ENCODE measurements at places on chromosomes 6 and 20.

- no peak overlapping the region for H3K4me3 ChIP-seq
- H3K27ac ChIP-seq: no peak overlapping the region
- DNase-seq: no peak
These were observed 190.9 kb upstream of the SUPT3H start for GRCh38 chr6:45568626-45569025.

DNA sequence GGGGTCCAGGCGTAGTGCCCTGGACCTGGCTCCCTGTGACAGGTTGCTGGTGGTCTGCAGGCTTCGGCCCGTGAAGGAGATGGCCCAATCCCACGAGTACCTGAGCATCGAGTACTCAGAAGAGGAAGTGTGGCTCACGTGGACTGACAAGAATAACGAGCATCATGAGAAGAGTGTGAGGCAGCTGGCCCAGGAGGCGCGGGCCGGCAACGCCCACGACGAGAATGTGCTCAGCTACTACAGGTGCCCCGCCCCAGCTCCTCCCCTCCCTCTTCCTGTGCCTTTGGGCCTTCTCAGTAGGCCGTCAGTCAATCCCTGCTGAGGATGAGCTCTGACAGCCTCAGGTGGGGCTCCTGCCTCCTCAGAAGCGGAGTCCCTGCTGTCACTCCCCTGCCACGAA, 42.6 kb downstream of the UQCC2 start:
- H3K27me3 ChIP-seq: no peaks in the 10 kb centered on the region
- DNase-seq: no peak
- no peaks in the 10 kb centered on the region for H3K4me1 ChIP-seq
- H3K36me3 ChIP-seq: peaks cover 27% of the 10 kb centered on the region
- H3K4me3 ChIP-seq: no peak overlapping the region
- no peak overlapping the region for H3K27ac ChIP-seq

GRCh38 chr20:21090721-21091120, 15.4 kb downstream of the LINC00237 start:
- no peaks in the 10 kb centered on the region for H3K4me1 ChIP-seq
- no peak for DNase-seq
- H3K4me3 ChIP-seq: no peak overlapping the region

- no peak overlapping the region for H3K27ac ChIP-seq
- H3K36me3 ChIP-seq: no peaks in the 10 kb centered on the region
- DNase-seq: no peak
- H3K27me3 ChIP-seq: no peaks in the 10 kb centered on the region
- no peak overlapping the region for H3K4me3 ChIP-seq
These were observed 23.7 kb downstream of the TRAM2 start for GRCh38 chr6:52553158-52553557.

- no peak for DNase-seq
- no peaks in the 10 kb centered on the region for H3K36me3 ChIP-seq
- no peaks in the 10 kb centered on the region for H3K27me3 ChIP-seq
- no peaks in the 10 kb centered on the region for H3K4me1 ChIP-seq
- H3K27ac ChIP-seq: no peak overlapping the region
- no peak overlapping the region for H3K4me3 ChIP-seq
These were observed 23.0 kb upstream of the RBPJL start for GRCh38 chr20:45283551-45284057.

DNA sequence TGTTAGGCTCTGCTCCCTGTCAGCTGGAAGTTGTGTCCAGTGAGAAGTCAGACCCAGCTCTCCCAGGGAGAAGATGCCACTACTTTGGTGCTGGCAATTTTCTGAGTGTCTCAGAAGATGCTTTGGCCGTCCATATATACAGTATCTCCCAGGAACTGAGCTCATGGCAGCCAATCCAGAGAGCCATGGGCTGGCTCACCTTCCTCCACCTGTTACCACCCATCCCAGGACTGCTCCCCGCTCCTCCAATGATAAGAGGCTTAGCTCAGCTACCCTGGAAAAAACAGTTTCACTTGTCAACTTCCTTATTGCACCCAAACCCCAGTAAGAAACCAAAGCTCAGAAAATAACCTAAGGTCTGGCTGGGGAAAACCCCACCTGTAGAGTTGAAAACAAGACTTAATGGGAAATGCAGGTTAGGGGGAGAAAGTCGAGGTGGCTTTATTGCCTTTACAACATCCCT, at the start of gene BNIP5:
TSS of gene BNIP5 (minus strand) at position 110 of the 463 bp plus-strand sequence. CDS start 6,198 bp downstream, outside the sequence.
- no peak within 1 kb of the TSS for H3K27ac ChIP-seq
- H3K27me3 ChIP-seq: no peaks in the 10 kb centered on the region
- DNase-seq: no peak
- no peaks in the 10 kb centered on the region for H3K4me1 ChIP-seq

DNA sequence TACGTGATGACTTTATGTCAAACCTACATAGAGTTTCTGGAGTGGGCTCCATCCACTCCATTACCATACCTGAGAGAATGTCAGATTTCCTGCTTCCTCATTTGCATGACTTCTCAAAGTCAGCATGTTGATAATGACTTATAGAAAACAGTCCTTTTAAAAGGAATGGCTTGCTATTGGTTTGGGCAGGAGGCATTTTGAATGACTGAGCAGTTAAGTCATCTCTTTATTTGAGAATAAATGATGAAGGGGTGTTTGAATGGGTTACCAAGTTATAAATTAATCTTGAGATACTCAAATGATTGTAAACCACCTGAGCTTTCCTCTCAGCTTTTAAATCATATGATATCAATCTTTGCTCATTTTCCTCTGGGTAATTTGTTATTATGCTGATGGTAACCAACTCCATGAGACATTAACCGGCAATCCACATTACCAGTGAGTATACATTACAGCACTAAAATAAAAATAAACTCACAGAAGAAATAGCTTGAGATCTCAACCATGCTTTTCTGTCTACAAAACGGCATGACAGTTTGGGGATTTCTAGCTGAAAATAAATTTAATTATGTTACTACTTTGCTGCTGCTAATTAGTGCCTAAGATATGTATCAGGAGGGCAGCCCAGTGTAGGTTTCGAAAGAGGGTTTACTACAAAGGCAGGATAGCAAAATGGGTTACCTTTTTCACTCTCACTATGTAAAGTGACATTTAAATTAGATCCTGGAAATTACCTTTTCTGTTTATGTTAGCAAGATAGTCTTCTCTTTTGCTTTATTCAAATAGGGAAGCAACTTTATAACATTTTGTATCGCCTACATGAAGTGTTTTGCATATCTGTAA, 78.8 kb downstream of the RPS12 start:
- H3K4me3 ChIP-seq: no peak overlapping the region
- no peaks in the 10 kb centered on the region for H3K27me3 ChIP-seq
- H3K4me1 ChIP-seq: no peaks in the 10 kb centered on the region

GRCh38 chr20:58787211-58788005, 63.3 kb downstream of the GNAS-AS1 start:
- DNase-seq: no peak
- H3K4me1 ChIP-seq: no peaks in the 10 kb centered on the region
- no peak overlapping the region for H3K27ac ChIP-seq

- no peak for DNase-seq
- no peak overlapping the region for H3K27ac ChIP-seq
- no peaks in the 10 kb centered on the region for H3K36me3 ChIP-seq
- H3K4me3 ChIP-seq: no peak overlapping the region
These were observed 71.4 kb upstream of the TCF21 start for GRCh38 chr6:133817460-133818047.

DNA sequence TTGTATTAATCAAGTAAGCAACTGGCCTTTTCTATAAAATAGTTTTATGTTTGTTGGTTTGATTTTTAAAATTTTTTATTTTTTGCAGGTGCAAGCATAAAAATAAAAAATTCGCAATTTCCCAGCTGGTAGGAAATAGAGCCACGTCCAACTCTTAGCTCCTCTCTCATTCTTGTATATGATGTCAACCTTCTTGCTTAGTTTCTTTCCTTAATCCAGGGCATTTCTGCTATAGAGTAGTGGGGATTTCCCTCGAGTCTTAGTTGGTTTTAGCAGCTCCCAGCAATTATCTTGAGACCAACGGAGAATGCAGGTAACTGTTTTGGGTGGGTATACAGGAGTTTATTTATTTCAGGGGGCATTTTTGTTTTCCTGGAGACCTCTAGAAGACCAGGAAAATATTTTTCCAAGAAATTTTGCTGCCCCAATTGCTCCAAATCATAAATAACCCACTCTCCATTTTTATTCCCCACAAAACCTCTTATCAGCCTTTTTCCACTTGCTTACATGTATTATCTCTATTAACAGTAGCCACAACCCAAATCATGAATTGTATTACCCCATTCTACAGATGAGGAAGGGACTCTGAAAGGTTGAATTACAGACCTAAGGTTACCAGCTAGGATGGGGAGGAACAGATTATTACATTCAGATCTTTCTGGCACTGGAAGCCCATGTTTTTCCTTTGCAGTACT, 18.4 kb downstream of the PHACTR2 start:
- H3K27ac ChIP-seq: peak overlapping the region; percentile 47
- peaks cover 34% of the 10 kb centered on the region for H3K4me1 ChIP-seq
- no peaks in the 10 kb centered on the region for H3K36me3 ChIP-seq
- no peaks in the 10 kb centered on the region for H3K27me3 ChIP-seq
- no peak overlapping the region for H3K4me3 ChIP-seq

DNA sequence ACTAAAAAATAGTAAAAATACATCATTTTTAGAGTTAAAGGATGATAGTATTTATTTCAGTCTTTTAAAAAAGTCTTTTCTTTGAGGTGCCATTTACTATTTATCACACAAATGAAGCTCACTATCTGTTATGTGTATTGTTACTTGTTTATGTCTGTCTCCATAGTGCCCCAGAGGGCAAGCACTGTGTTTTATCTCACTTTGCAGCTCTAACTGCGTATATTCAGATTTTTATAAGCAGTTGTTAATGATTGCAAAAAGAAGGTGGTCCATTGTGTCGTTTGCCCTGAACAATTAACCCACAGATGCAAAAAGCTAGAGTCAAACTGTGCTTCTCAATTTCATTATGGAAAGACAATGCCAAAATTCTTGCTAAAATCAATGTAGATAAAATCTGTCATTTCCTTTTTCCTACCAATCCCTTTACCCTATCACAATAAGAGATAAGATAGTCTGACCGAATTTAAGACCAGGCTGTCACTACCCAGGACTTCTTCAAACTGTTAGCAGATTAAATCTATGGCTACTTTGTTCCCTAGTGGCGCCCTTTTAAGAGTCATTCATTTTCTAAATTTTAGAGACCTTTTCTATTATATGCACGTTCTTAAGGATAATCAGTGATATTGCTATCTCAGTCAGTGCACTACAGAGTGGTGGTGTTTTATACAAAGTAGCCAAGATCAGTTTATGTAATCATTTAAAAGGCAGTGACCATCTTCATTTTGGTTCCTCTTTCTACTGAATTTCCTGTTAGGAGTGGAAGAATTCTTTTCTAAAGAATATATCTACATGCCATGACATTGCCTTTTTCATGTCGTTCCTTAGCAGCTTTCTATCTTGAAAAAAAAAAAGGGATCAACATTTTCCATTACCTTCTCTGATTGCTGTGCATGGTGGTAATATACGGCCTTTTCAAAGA, 133.1 kb upstream of the PRDM1 start:
- no peak overlapping the region for H3K27ac ChIP-seq
- no peak for DNase-seq
- no peaks in the 10 kb centered on the region for H3K27me3 ChIP-seq
- no peaks in the 10 kb centered on the region for H3K4me1 ChIP-seq

GRCh38 chr6:53476964-53477363, 67.9 kb downstream of the GCLC start:
- DNase-seq: no peak
- no peak overlapping the region for H3K4me3 ChIP-seq
- H3K36me3 ChIP-seq: no peaks in the 10 kb centered on the region
- no peak overlapping the region for H3K27ac ChIP-seq
- H3K4me1 ChIP-seq: no peaks in the 10 kb centered on the region

DNA sequence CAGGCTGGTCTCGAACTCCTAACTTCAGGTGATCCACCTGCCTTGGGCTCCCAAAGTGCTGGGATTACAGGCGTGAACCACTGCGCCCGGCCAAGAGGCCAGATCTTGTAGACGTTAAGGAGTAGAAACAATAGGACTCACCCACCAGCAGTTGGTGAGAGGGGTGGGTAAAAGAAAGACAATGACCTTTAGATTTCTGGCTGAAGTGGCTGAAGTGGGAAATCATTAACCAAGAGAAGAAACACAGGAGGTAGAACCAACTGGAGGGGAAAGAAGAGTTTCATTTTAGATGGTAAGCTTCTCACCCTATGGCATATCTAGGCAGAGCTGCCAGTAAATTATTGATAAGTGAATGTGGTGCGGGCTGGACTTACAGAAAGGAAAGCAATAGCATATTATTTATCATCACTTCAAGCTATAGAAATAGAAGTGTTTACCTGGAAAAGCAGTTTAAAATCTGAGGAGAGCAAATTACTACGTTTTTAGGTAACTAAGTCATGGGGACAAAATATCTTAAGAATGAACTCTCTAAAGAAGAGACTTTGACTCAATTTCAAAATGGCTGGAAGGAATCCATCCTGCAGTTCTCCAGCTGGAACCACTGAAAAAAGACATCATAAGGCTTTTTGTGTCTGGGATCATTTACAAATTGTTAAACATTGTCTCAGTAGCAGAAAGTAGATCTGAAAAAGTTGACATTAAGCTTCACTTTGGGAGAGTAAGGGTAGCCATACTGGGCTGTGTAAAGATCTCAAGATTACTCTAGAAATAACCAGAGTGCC, 109.6 kb downstream of the ALDH8A1 start:
- H3K27ac ChIP-seq: no peak overlapping the region
- H3K36me3 ChIP-seq: no peaks in the 10 kb centered on the region
- no peaks in the 10 kb centered on the region for H3K4me1 ChIP-seq
- DNase-seq: no peak
- no peaks in the 10 kb centered on the region for H3K27me3 ChIP-seq

DNA sequence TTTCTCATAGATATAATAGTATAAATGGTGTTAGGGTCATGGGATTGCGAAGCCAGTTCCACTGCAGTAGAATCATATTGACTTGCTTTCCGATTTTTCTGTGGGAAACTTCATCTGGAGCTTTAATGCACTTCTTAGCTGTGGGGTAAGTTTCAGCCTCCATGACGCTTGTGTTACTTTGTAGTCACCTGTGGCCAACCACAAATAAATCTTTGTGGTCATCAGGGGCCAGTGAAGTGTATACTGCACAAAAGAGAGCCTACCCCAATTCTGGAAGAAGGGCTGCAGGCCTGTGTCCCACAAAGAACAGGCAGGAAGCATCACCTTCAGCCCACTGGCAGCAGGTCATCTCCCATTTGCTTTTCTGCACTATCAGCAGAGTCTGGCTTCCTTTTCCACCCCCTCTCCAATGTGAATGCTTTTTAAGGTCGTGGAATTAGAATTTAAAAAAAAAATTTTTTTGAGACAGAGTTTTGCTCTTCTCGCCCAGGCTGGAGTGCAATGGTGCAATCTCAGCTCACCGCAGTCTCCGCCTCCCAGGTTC, 32.0 kb downstream of the MTHFD1L start:
- no peak overlapping the region for H3K4me3 ChIP-seq
- peaks cover 38% of the 10 kb centered on the region for H3K4me1 ChIP-seq
- no peak for DNase-seq
- no peak overlapping the region for H3K27ac ChIP-seq
- peaks cover 10% of the 10 kb centered on the region for H3K36me3 ChIP-seq

DNA sequence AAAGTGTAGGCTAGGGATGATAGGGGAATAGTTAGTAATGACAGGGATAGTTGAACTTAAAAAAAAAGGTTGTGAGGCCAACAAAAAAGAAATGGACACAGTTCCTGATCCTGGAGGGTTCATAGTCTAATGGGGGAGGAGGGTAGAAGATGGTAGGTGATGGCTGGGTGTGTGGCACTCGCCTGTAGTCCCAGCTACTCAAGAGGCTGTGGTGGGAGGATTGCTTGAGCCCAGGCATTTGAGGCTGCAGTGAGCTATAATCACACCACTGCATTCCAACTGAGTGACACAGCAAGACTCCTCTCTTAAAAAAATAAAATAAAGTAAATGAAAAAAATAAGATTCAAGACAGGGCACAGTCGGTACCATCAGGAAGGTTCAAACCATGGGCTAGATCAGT, 2.4 kb upstream of the MICB start:
- no peak for DNase-seq
- no peaks in the 10 kb centered on the region for H3K36me3 ChIP-seq
- H3K4me1 ChIP-seq: peaks cover 4% of the 10 kb centered on the region
- H3K27me3 ChIP-seq: no peaks in the 10 kb centered on the region
- no peak overlapping the region for H3K27ac ChIP-seq
